ENCODE measurements at places on chromosomes 7 and 10. TPM values are rescaled to one million over a fixed set of nuclear protein-coding genes. Genes with fewer than 3 reads are reported as not detected.

Gene ADAM12
- polyA plus RNA-seq, result 1.3 TPM

Gene ZNF735
- not detected for polyA plus RNA-seq

Gene GNGT1
- polyA plus RNA-seq, result not detected

DNA sequence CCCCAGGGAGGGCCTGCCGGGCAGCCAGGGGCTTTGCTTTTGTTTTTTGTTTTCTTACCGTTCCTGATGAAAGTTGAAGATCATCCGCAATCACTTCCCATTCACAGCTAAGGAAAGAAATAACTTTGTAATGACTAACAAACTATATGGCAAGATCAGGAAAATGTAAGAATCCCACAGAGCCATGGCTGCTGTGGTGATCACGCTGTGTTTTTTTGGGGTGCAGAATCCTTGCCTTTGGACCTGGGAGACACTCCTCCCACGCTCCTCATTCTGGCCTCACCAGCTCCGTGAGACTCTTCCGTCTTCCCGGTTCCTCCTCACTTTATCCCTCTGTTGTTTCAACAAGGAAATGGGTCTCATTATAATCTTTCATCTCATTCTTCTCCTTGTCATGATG is 443.0 kb upstream of the MGMT start:
- no peak for DNase-seq

- DNase-seq, result no peak
These were observed 347.2 kb upstream of the TPK1 start for GRCh38 chr7:145183069-145183468.

DNA sequence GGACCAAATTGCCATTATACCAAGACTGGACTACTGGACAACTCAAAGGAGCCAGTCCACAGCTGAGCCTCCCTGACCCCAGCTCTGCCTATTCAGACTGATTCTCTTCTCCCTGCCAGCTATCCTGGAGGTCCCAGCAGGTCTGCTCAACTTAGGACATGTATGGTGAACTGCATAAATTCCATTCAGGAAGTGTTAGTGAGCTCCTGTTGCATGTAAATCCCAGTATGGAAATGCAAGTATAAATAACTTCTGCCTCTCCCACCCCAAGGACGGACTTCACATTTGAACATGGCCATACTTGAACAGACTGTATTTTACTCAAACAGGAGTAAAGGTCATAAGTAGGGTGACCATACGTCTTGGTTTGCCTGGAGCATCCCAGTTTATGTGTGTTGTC is 128.4 kb downstream of the CHCHD3 start:
- DNase-seq, result no peak

DNA sequence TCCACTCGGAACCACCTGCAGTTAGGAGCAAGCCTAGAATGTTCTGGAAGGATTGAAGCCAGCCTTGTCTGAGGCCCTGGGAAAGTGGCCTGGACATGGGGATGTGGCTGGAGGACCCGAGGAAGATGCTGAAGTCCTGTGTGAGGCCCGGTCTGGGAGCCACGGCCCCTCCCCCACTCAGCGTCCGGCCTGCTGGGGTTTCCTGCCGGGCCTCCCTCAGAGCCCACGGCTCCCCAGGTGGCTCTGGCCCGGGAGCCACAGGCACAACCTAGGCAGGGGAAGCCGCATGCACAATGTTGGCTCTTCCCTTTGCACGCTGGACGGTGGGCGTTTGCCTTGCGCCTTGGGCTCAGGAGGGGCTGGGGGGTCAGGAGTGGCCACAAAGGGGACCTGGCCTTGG is 39.0 kb downstream of the UNCX start:
- no peak for DNase-seq

DNA sequence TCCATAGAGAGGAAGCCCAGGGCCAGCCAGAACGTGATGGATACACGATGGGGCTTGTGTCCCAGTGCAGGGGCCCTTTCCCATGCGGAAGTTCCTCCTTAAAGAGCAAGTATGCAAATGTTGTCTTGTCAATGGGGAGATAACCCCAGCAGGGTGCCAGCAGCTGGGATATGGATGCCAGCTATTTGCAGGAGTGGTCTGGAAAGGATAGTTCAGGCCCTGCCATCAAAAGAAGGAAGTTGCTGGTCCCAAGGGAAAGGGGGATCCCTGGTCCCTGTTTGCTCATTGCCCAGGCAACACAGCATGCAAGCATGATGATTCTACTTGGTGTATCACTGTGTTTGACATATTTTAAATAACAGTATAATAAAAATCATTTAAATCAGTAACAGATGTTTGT is 73.1 kb upstream of the HECW1 start:
- no peak for DNase-seq

GRCh38 chr7:24075426-24075810 is 208.6 kb upstream of the NPY start:
- no peak for DNase-seq

DNA sequence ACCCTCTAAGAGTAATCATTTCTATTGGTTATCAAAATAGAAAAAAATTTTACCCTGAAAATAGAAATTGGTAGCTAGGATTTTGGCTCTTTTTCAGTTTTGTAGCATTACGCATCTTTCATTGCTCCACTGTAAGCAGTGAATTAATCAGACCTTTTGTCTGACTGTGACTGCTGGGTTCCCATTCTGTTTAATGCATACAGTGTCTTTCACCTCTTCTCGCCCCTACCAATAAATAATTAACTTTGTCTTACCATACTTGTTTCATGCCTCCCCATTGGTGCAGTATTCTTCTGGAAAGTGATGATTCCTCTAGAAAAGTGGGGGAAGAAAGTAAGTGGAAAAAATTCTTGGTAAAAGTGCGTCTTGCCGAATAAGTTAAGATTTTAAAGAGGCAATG is 73.2 kb downstream of the AP3M1 start:
- DNase-seq, result no peak

DNA sequence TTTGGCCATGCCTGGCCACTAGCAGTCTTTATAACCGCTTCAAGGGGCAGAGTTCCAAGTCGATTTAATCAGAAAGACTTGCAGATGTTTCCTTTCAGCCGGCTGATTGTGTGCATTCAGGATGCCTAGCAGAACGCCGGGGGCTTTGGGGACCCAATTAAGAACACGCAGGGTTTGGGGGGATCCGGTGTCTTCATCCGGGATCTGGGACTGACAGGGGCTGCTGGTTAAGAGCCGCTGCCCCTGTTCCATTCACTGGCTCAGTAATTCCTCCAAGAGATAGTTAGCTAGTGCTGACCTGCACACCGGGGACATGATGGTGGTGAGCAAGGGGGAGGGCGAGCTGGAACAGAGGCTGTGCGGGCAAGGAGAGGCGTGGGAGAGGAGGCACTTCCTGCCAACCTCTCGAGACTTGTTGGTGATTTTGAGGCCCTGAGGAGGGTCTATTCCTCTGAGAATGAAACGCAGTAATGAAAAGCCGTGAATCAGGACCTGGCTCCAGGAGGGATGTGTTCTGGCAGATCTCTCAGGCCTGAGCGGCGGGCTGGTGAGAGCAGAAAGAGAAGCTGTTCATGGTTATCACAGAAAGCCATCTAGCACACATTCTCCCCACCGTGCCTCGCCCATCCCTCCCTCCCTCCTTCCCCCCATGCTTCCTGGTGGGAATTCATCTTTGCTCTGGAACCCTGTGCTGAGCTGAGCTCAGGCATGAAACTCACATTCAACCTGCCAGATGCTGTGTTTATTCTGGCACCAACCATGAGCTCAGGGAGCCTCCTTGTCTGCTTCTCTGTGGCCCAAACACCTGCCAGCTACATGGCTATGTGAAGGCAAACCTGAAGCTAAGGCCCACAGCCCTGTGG is 152.0 kb downstream of the CCDC3 start:
- no peak for DNase-seq

DNA sequence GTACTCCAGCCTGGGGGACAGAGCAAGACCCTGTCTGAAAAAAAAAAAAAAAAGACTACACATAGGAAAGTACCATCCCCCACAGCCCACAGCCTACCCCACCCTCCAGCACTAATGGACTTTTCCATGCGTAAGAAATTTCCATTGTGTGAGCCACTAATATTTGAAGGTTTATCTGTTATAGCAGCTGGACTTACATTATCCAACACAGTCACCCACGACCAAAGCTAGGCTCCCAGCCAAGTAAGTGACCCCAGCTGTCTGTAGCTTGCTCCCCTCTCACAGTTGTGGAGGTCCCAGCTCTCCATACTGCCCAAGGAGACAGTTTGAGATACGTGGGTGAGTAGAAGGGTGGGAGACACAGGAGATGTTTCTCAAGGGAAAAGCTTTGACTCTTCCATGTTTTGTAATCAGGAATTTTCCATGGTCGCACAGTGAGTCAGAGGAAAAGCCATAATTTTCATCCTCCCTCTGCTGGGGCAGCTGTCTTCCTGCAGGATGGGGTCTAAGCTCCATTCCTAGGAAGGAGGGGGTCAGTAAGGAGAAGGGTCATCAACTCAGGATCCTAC is 57.4 kb downstream of the CAV1 start:
- no peak for DNase-seq

DNA sequence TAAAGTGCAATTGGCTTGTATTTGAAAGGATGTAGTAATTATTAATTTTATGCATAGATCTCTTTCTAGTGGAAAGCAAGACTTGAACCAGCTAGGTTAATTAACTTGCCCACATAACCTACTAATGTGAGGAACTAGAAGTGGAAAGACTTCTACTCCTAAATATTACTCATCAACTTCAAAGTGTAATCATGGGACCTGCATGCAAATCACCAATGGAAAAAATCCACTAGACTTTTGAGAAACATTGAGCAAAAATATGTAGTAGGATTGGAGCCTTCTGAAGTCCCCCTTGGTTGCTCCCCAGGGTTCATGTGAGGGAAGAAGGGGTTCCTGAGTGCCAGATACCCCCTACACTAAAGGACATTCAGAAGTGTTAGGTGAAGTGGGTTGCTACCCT is 240.2 kb downstream of the PTEN start:
- no peak for DNase-seq

Gene CYP3A7
- polyA plus RNA-seq, result not detected

- DNase-seq, result no peak
These were observed 11.8 kb downstream of the FAS start for GRCh38 chr10:89002226-89002978.

DNA sequence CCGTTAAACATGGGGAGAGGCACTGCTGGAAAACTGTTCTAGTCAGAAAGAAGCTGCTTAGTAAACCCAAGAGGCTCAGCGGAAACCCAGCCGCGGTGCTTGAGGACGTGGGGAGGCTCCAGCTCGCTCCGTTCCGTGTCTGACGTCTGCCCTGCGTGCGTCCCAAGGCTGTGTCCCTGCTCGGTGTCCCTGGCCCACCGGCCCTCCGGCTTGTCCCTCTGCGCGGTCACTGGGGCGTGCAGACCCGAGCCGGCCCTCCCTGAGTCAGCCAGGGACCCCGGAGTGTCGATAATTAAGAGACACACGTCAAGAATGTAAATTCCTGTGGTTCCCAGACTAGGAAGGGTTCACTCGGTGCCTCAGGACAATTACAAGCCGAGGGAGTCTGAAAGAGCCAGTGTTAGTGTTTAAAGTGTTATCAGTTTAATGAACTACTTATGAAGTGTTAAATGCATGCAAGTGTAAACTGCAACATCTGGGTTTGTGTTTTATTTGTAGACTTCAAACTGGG is 98.9 kb downstream of the WDR11 start:
- no peak for DNase-seq

DNA sequence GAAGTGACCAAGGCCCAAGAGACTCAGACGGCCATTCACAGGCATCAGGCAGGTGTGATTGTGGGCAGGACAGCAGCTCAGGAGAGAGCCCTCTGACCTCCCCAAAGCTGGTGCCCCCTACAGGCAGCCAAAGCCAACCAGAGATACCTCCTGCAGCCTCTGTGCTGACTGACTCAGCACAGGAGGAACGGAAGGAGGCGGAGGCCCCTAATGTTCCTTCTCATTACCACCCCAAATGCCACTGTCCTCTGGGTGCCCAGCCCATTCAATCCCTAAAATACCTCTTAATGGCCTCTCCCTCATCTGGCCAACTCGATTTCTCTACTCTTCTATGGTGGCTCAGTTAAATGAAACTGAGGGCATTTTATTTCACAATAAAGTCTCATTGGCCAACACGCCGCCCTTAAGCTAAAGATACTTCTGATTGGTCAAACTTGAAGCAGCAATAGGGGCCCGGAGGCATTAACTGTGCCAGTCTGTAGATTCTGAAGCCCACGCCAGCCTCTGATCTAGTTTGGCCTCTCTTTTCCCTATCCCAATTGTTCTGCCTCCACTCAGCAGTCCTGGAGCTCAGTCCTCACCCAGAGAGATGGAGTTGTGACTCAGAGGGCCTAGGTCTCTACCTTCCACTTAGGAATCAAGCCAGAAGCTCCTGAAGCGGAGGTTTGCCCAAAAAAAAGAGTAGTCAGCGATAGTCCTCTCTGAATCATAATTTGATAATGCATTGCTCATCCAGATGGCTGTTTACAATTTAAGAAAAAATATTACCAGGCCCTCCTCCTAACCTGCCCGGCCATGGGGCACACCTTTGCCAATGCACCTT is 1.2 kb downstream of the CYREN start:
- DNase-seq, result peak; percentile 35

- DNase-seq, result no peak
These were observed 22.9 kb downstream of the DLD start for GRCh38 chr7:107913851-107914250.

DNA sequence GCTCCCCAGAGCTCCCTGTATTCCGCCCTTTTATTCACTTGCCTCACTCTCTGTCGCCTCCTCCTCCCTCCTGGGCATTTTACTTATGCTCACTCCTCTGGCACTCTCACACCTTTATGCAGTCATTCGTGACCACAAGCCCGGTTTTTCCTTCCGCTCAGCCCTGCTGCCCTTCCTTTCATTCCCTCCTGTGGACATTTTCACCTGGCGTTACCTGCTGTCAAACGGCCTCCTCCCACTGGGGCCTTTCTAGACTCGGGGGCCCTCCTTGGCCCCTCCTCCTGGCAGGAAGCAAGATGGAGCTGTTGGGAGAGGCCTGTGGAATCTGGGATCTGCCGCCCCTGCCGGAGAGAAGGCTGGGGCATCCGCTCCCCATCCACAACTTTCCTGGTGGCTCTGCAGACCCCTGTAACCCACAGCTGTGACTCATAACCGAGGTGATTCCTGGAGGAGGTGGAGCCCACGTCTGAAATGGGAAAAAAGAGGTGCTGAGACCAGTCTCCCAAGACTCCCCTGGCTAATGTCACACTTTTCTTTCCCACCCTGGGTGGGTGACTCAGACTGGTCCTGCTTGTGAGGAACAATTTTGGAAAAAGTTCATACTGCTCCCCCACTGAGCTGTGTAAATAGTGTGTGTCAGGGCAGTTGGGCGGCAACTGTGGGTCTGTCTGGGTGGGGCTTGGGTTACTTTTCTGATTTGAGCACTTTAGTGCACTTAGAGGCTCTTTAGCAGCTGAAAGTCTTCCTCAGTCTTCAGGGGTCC is 1.2 kb downstream of the VCL start:
- DNase-seq, result no peak

Gene PTF1A
- polyA plus RNA-seq, result not detected

Data from CD4-positive, CD25-positive, alpha-beta regulatory T cell (primary cell).